ENCODE measurements at places on chromosomes 5 and 9. TPM values are rescaled to one million over a fixed set of nuclear protein-coding genes. Genes with fewer than 3 reads are reported as not detected.

The TLX3 gene
- not detected for total RNA-seq

The PLPPR1 gene
- not detected for total RNA-seq

The OTP gene
- total RNA-seq, result not detected

The TNFSF15 gene
- total RNA-seq, result 0.26 TPM

The LECT2 gene
- not detected for total RNA-seq

The LCN1 gene
- total RNA-seq, result not detected

GRCh38 chr9:95264954-95265615, 52.4 kb downstream of the FANCC start:
- no peak overlapping the region for H3K4me3 ChIP-seq
- H3K4me1 ChIP-seq, result no peaks in the 10 kb centered on the region
- H3K27ac ChIP-seq, result no peak overlapping the region

- no peaks in the 10 kb centered on the region for H3K27me3 ChIP-seq
- H3K4me3 ChIP-seq, result no peak overlapping the region
- peaks cover 27% of the 10 kb centered on the region for H3K4me1 ChIP-seq
- no peak overlapping the region for H3K27ac ChIP-seq
- no peaks in the 10 kb centered on the region for H3K36me3 ChIP-seq
Observed at GRCh38 chr9:112755016-112755427, 4.5 kb downstream of the SNX30 start.

DNA sequence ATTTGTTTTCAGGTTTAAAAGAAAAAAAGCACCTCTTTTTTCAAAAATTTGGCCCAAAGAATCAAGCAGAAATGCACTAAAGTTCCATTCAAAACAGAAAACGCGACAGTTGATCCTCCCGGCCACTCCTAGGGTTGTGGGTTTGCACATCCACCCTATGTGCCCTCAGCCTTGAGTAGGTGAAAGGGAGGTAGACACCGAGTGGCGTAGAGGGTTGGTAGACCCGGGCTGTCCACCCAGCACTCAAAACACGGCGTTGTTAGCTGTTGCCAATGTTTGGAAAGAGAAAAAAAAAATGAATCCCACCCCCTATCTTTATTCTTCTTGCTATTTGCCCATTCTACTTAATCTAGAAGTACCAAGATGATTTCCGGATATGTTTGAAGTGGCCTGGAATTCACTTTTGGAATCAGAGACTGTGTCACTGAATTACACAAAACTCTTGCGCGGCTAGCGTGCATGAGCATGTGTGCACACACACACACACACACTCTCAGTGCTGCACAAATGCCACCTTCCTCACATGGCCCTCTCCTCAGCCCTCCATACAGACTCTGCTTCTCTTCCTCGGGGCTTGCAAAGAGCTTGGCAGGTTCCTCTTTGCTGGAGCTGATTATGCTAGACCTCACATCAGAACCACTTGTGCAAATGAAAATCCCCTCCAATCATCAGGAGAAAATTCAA, 110.2 kb upstream of the HAND1 start:
- no peak overlapping the region for H3K27ac ChIP-seq
- H3K4me3 ChIP-seq, result no peak overlapping the region
- no peak for DNase-seq
- H3K36me3 ChIP-seq, result no peaks in the 10 kb centered on the region
- no peaks in the 10 kb centered on the region for H3K27me3 ChIP-seq

DNA sequence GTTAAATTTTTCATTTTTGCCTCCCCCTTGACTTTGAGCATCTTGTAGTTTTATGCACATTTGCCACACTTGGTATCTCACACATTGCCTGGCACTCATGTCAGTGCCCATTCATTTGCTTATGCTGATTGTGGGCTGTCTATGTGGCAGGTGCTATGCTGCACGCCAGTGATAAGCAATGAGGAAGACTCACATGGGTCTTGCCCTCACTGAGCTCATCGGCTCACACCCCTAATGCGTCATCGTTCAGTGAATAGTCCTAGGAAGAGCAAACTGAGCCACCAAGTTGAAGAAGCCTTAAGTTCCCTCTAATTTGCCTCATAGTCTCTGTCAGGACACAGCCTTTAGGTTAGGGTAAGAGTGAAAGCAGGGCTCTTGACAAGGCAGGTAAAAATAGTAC, 209.4 kb upstream of the IL12B start:
- no peak overlapping the region for H3K4me3 ChIP-seq
- H3K27ac ChIP-seq, result no peak overlapping the region
- no peaks in the 10 kb centered on the region for H3K27me3 ChIP-seq
- H3K36me3 ChIP-seq, result no peaks in the 10 kb centered on the region
- DNase-seq, result no peak

GRCh38 chr5:88834499-88834898, 48.5 kb downstream of the MEF2C start:
- no peaks in the 10 kb centered on the region for H3K27me3 ChIP-seq
- H3K36me3 ChIP-seq, result no peaks in the 10 kb centered on the region
- H3K4me3 ChIP-seq, result no peak overlapping the region
- no peak for DNase-seq
- H3K27ac ChIP-seq, result no peak overlapping the region

DNA sequence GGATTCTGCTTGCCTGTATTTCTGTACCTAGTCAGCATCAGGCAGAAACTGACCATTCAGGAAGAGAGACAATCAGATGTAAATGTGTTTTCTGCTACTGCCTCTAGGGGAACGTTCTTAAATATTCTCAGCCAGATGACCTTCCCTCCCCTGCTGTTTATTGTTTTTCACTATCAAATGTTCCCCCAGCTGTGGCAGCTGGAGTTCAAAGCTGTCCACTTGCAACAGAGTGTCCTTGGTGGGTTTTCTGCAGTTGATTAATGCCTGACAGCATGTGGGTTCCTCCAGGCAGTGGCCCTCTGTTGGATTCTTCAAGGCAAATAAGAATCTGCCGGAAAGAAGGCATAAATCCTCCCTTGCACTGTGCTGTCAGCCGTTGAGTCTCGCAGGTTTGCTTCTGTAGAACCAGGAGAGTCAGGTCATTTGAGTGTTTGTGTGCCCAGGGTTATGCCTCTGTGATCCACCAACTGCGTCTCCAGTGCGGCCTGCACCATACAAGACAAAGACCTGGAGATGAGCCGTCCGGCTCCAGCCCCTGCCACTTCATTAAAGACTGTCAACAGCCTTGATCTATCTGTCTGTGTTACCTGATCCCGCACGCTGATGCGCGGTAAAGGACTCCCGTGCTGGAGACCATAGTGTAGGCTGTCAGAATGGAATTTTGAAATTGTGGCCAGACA, 203.4 kb downstream of the GADD45G start:
- H3K36me3 ChIP-seq, result no peaks in the 10 kb centered on the region
- peak; percentile 15 for DNase-seq
- H3K4me1 ChIP-seq, result no peaks in the 10 kb centered on the region
- H3K27me3 ChIP-seq, result no peaks in the 10 kb centered on the region

- no peak overlapping the region for H3K27ac ChIP-seq
- H3K36me3 ChIP-seq, result no peaks in the 10 kb centered on the region
- DNase-seq, result no peak
- H3K4me1 ChIP-seq, result no peaks in the 10 kb centered on the region
- H3K27me3 ChIP-seq, result no peaks in the 10 kb centered on the region
Observed at GRCh38 chr5:82858151-82859025, 218.8 kb downstream of the TMEM167A start.

GRCh38 chr5:21817668-21818369, 1035.3 kb downstream of the CDH12 start:
- H3K27me3 ChIP-seq, result no peaks in the 10 kb centered on the region
- no peak overlapping the region for H3K4me3 ChIP-seq
- H3K27ac ChIP-seq, result no peak overlapping the region
- H3K4me1 ChIP-seq, result no peaks in the 10 kb centered on the region

DNA sequence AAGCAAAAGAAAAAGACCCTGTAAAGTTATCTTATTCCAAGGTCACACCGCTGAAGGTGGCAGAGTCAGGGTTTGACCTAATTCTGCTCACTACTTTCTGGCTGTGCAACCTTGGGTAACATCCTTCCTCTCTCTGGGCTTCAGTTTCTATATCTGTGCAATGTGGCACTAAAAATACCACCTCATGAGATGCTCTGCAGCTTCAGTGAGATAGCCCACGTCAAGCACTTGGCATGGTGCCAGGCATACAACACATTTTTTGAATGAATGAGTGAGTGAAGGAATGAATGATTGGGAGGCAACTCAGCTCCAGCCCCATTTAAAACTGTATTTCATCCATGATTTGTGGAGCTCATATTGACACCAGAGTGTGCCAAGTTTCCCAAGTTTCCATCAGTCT, 62.3 kb downstream of the FOXI1 start:
- H3K4me3 ChIP-seq, result no peak overlapping the region
- H3K27ac ChIP-seq, result no peak overlapping the region
- no peaks in the 10 kb centered on the region for H3K27me3 ChIP-seq
- H3K4me1 ChIP-seq, result no peaks in the 10 kb centered on the region
- no peak for DNase-seq

DNA sequence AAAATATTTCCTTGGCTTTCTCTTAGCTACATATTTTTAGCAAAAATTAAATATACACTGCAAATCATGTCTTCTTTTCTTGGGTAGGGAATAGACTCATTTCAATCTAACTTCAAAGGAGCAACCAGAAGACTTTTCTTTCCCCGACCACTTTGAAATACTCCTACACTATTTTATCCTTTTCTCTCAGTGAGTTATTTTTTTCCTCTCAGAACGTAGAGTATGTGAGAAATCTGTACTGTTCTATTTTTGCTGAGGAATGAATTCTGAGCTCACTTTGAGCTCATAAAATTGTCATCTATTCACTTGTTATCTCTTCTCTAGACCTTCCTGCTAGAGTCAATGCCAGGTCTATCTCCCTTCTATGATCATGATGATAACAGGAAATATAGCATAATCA, 22.2 kb upstream of the DAPK1 start:
- H3K36me3 ChIP-seq, result no peaks in the 10 kb centered on the region
- H3K4me1 ChIP-seq, result no peaks in the 10 kb centered on the region
- H3K27ac ChIP-seq, result no peak overlapping the region
- no peak for DNase-seq
- H3K27me3 ChIP-seq, result no peaks in the 10 kb centered on the region

GRCh38 chr9:132811985-132812384, 66.1 kb downstream of the AK8 start:
- no peak for DNase-seq
- no peak overlapping the region for H3K4me3 ChIP-seq
- H3K4me1 ChIP-seq, result no peaks in the 10 kb centered on the region
- H3K27me3 ChIP-seq, result peaks cover 4% of the 10 kb centered on the region
- no peak overlapping the region for H3K27ac ChIP-seq
- H3K36me3 ChIP-seq, result no peaks in the 10 kb centered on the region

GRCh38 chr5:71589903-71590302, 2.8 kb downstream of the MCCC2 start:
- no peak overlapping the region for H3K27ac ChIP-seq
- H3K36me3 ChIP-seq, result no peaks in the 10 kb centered on the region
- no peaks in the 10 kb centered on the region for H3K4me1 ChIP-seq
- no peak for DNase-seq
- H3K27me3 ChIP-seq, result no peaks in the 10 kb centered on the region
- H3K4me3 ChIP-seq, result no peak overlapping the region

DNA sequence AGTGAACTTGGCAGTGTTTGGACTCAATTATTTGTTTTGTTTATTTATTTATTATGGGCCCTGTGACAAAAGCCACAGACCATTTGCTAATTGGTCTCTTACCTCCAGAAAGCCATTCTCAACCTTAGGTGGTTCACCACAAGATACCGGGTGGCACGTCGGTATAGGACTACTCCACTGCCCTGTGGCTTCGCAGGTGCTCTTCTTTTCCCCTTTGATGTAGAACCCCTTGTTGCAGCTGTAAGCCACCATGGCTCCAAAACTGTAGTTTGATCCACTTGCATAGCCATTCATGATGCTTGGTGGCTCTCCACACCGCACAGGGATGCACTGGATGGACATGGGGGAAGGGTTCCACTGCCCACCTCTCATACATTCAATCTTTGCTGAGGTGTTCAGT, 73.3 kb upstream of the TXNDC8 start:
- H3K36me3 ChIP-seq, result peaks cover 5% of the 10 kb centered on the region
- no peaks in the 10 kb centered on the region for H3K27me3 ChIP-seq
- no peaks in the 10 kb centered on the region for H3K4me1 ChIP-seq
- no peak overlapping the region for H3K4me3 ChIP-seq
- no peak overlapping the region for H3K27ac ChIP-seq

GRCh38 chr9:122546196-122546595, 6.7 kb upstream of the OR1N2 start:
- H3K36me3 ChIP-seq, result no peaks in the 10 kb centered on the region
- no peaks in the 10 kb centered on the region for H3K4me1 ChIP-seq
- H3K27ac ChIP-seq, result no peak overlapping the region
- H3K4me3 ChIP-seq, result no peak overlapping the region

GRCh38 chr5:39829441-39829840, 404.7 kb upstream of the DAB2 start:
- no peaks in the 10 kb centered on the region for H3K27me3 ChIP-seq
- H3K4me1 ChIP-seq, result no peaks in the 10 kb centered on the region

- peak overlapping the region; percentile 74 for H3K4me3 ChIP-seq
- peak overlapping the region; percentile 50 for H3K27ac ChIP-seq
Observed at GRCh38 chr5:127031147-127031862, 947 bp upstream of the MARCHF3 start.

DNA sequence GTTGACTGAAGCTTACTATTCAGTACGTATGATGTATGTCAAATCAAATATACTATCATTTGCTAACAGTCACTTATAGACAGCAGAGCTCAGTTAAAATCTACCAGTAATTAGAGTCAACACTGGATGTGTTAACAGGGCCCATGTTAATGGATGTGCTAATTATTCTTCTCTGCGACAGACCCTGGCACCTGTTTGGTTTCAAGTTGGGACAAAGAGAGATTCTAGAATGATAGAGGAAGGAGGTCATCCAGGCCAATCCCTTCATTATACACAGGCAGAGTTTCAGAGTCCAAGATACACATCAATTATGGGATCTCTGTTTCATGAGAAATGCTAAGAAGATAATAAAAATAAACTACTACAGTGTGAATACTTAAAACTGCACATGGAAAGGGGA, 615.0 kb downstream of the ZNF608 start:
- H3K36me3 ChIP-seq, result no peaks in the 10 kb centered on the region
- no peak for DNase-seq
- H3K4me1 ChIP-seq, result no peaks in the 10 kb centered on the region
- no peaks in the 10 kb centered on the region for H3K27me3 ChIP-seq

GRCh38 chr9:106758911-106759310, 104.1 kb upstream of the ZNF462 start:
- no peak overlapping the region for H3K27ac ChIP-seq
- no peaks in the 10 kb centered on the region for H3K36me3 ChIP-seq
- DNase-seq, result no peak
- H3K4me3 ChIP-seq, result no peak overlapping the region
- no peaks in the 10 kb centered on the region for H3K27me3 ChIP-seq

GRCh38 chr9:20570087-20570486, 52.2 kb downstream of the MLLT3 start:
- DNase-seq, result peak; percentile 32
- H3K4me3 ChIP-seq, result no peak overlapping the region

DNA sequence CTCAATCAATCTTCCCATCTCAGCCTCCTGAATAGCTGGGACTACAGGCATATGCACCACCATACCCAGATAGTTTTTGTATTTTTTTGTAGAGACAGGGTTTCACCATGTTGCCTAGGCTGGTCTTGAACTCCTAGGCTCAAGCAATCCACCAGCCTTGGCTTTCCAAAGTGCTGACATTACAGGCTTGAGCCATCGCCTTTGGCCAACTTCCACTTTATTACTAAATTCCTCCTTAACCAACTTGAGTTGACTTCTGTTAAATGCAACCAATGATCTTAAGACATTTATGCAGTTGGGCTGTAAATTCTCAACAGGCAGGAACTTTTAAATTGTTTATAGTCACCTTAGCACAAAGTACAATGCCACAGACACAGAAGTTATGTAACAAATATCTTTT, 2.8 kb downstream of the LARS1 start:
- no peaks in the 10 kb centered on the region for H3K4me1 ChIP-seq
- no peak overlapping the region for H3K27ac ChIP-seq
- H3K36me3 ChIP-seq, result no peaks in the 10 kb centered on the region
- H3K27me3 ChIP-seq, result no peaks in the 10 kb centered on the region
- DNase-seq, result no peak
- no peak overlapping the region for H3K4me3 ChIP-seq

GRCh38 chr9:6852243-6852963, 94.6 kb downstream of the KDM4C start:
- no peaks in the 10 kb centered on the region for H3K27me3 ChIP-seq
- H3K4me3 ChIP-seq, result no peak overlapping the region
- H3K27ac ChIP-seq, result no peak overlapping the region
- H3K4me1 ChIP-seq, result no peaks in the 10 kb centered on the region
